ENCODE measurements at places on chromosomes 5 and 9.

GRCh38 chr5:64566310-64566916, 60.6 kb downstream of the RGS7BP start:
- no peak for DNase-seq

DNA sequence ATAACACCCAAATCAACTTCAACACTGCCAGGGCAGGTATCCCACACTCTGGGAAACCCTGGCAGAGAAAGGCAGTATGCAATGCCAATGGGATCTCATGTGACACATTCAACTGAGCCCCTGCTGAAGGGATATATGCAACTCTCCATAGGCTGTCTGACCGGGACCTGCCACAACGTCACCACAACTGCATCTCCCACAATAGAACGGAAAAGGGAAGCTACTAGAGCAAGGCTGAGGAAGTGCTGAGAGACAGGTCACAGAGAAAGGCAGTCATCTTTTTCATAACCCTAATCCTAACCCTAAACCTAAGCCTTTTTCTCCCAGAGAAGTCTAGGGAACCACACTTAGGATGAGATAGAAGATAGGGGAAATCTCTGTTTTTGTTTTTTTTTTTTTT, 345.9 kb upstream of the CD180 start:
- DNase-seq, result no peak

- no peak for DNase-seq
Observed at GRCh38 chr9:127118597-127119319, 3.7 kb downstream of the ANGPTL2 start.

DNA sequence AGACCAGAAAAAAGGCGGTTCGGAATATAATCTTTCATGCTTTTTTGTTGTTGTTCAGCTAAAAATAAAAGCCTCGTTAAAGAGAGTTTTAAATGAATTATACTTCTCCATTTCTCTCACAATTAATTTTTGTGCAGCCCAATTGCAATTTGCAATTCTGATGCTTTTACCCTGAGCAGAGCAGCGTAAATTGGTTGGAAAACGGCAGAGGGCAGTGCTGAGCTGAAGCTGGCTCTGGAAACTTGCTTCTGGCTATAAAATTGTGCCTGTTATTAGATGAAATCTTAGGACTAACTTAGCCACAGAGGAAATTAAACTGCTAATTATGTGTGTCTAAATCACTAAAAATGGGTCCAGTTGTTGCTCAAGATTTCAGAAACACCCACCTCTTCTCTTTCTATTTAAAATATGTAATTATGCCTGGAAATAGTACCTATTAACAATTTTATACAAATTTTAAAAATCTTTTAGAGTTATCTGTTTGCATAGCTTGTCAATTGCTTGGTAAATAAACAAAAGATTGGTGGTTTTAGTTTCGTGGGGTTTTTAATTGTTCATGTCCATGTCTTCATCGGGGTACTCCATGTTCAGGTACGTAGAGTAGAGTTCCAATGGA, 441.8 kb upstream of the TLE4 start:
- DNase-seq, result no peak

DNA sequence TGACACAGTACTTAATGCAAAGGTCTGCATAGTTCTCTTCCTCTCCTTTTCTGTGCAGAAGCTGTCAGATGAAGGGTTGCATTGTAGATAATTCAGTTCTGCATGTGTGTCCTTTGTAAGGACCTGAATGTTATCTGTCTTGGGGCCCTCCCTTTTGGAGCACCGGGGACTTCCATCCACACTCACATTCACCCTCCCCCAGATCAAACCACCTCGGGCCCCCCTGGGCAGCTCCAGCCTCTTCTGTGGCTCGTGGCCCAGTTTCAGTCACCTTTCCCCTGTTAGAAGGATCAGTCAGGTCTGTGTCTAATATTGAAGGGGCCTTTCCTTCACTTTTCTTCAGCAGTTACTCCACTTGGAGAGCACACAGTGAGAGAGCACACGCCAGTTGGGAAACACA, 11.0 kb downstream of the DMRT1 start:
- DNase-seq, result no peak

- no peak for DNase-seq
Observed at GRCh38 chr5:179488975-179489374, 61.4 kb upstream of the RUFY1 start.

- DNase-seq, result no peak
Observed at GRCh38 chr5:138954257-138955012, 79.3 kb upstream of the LRRTM2 start.

DNA sequence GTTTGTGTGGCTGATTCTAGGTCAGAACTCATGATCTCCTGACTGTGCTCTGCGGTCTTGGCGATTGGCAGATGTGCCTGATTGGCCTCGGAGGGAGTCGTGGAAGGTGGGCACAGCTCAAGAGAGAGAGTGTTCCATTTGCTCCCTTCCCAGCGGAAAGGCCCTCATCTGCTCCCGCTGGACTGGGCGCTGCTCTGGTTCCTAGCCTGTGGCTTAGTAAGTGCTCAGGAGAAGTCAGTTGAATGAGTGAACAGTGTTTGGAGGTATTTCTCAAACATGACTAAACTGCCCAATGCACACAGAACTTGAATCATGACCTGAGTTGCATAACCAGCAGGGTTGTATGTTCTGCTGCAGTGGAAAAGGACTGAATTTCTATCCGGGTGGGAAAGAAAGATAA, 120.2 kb upstream of the PITX1 start:
- DNase-seq, result no peak

GRCh38 chr5:173626505-173626820, 10.0 kb upstream of the BOD1 start:
- no peak for DNase-seq

- DNase-seq, result no peak
Observed at GRCh38 chr9:133794016-133794760, 56.0 kb upstream of the SARDH start.

DNA sequence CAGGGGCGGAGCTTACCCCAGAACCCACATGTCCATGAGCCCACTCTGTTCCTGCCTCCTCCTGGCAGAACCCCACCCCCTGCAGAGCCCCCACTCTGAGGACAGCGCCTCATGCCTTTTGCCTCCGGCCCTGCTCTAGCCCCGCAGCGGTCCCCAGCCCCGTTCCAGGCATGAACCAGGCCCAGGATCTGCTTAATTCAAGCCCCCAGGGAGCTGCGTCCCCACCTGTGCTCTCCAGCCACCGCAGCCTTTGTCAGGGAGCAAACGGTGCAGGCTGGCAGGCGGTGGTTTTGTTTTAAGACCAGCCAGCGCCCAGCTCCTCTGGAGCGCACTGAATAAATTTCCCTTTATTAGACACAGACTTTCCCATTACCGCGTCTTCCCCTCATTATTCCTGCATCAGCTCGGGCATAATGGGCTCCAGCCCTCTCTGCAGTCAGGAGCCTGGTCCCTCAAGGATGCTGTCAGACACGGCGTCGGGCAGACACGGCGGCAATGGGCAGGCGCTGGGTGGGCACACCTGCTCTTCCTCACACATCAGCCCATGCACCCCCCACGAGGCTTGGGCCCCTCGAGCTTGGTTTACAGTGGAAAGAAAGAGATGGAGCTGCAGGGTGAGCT, 137.6 kb downstream of the OLFM1 start:
- no peak for DNase-seq

- DNase-seq, result no peak
Observed at GRCh38 chr9:33264003-33264472, 470 bp downstream of the BAG1 start.

DNA sequence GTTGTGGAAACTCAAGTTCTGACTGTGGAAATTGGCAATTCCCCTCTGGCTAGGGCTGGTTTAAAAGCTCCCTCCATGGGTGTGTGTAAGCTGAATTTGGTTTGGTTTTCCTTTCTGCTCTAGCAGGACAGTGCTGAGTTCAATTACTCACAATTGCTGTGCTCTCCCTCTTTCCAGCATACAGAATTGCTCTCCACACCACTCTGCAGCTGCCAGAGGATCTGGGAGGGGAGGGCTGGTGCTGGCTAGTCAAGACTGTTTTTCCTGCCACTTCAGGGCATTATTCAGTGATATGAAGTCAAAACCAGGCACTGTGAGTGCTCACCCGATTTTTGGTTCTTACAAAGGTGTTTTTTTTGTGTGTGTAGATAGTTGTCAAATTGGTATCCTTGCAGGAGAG, 336.9 kb upstream of the SLC24A2 start:
- no peak for DNase-seq

DNA sequence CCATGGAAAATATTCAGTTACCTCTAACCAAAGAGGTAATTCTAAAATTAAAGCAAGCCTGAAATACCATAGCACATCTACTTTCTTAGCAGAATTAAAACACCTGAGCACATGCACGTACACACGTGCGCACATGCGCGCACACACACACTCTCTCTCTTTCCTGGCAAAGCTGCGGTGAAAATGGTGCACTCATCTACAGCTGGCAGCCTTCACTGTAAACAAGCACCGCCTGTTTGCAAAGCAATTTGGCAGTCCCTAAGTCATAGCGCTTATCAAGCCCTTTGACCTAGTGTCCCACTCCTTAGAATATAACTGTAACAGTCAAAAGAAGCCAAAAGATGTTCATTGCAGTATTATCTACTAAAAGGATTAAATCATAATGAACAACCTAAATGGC, 278.7 kb downstream of the DENND1A start:
- DNase-seq, result no peak

DNA sequence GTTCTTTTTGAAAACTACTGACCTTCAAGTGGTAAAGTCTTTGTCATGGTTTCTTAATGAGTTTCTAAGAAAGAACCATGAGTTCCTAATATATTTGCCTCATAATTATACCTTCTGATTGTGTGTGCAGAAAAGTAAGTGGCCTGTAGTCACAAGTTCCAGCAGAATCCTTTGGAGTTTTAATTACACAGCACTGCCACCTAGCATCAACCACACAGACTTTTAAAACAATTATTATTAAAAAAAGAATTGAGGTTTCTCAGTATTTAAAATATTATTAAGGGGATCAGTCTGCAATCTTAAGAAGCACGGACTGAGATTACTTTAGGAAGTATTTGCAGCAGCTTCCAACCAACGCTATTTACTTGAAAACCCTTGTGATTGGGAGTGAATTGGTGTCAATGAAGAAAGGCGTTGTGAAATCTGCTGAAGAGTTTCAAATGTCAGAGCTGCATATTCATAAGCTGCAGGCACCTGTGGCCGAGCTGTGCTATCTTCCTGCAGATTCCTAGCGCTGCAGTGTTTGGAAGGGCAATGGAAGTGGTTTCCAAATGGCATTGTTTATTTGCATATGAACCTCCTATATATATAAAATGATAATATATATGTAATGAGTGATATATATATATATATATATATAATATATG, 1074.2 kb upstream of the WWC1 start:
- no peak for DNase-seq

DNA sequence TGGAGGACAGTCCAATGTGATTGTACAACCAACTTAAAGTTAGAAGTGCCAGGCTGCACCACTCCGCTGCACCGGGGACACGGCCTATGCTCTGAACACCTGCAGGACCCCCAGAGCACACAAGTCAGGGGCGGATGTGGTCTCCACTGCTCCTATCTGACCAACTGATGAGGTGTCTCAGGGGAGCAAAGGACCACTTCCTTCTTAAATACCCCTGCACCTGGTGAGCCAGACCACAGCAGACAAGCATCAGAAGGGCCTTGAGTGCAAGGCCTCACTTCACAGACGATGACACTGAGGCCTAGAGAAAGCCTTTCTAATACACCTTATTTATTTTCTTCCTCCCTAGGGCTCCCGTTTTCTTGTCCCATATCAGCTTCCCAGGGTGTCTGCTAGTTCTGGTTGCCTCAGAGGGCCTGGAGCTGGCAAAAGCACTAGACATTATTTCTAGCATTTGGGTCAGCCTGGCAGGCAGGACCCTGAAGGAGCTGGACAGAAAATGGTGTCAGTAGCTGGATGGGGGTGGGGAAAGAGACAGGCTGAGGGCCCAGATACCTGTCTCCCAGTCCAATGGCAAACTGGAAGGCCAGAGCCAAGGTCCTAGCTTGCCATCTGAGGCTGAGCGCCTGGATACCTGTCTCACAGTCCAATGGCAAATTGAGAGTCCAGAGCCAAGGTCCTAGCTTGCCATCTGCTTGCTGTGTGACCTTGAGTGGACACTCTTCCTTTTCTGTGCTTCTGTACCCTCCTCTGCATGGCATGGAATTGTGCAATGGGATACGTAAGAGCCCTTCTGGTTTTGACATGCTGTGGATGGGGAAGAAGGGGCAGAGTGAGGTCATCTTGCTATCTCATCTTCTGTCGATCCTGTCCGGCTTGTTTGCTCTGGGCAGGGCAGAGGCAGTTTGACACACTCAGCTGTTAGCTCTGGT, 9.0 kb downstream of the CCDC69 start:
- DNase-seq, result no peak

GRCh38 chr9:8287501-8287900, 487.9 kb upstream of the DMAC1 start:
- no peak for DNase-seq

DNA sequence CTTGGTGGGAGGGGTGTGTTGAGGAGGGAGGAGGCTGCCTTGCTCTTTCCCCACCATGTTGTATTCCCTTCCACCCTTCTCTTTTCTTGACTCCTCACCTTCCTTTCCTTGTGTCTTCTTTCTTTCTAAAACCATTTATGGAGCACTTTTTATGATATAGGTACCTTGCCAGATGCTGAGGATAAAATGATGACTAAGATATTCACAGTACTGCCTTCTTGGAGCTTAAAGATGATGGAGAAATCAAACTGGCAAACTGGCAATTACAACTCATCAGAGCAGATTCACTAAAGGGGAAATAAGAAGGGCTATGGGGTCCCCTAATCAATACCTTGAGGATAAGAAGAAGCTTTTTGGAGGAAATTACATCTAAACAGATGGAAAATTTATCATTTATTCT, 273.2 kb upstream of the MEF2C start:
- no peak for DNase-seq

- DNase-seq, result no peak
Observed at GRCh38 chr9:79222483-79222882, 349.3 kb upstream of the TLE4 start.

DNA sequence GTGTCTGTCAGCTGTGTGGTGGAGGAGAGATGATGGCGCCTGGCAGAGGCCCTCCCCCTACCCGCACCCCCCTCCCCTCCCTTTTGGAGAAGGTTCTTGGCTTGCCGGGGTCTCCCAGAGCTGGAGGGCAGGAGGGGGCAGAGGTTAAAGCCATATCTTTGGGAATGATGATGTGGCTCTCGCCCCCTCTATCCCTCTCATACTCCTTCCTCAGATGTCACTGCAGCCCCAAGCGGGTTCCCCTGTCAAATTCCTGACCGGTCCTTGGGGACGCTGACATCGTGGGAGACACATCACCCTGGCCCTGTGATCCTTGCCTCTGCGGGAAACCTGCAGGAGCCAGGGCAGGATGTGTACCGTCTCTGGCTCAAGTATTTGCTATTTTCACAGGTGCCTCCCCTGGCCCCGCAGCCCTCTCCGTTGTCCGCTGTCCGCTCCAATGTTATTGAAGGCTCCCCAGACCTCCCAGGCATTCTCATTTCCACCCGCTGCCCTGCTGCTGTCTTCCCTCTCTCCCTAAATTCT, 109.5 kb downstream of the FOXD1 start:
- DNase-seq, result no peak

DNA sequence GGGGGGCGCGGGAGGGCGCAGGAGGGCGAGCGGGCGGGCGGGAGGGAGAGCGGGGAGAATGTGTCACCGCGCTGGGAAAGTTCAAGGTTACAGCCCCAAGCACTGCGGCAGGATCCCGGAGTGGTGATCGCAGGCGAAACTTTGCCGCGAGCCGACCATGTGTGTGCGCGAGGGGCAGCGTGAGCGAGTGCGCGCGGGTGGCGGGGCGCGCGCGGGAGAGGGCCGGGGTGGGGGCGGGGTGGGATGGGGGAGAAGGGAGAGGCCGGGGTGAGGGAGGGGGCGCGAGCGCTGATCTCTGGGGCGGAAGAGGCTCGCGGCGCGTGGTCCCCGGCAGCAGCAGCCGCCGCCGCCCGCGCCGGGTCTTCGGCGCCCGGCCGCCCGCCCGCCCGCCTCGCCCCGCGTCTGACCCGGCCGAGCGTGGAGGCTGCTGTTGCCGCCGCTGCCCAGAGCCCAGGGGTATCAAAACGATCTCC, at the start of gene NFIB:
Gene NFIB, minus strand, starts transcription at position 191 of the 473 bp plus-strand sequence. CDS start 630 bp downstream, outside the sequence.
- no peak for DNase-seq

Measured in NCI-H1930 (cell line).